SIG-M5 (cell line): ENCODE measurements at places on chromosomes 13 and 19.

- DNase-seq: no peak
These were observed 43.6 kb downstream of the SLAIN1 start for GRCh38 chr13:77740931-77741596.

GRCh38 chr13:47112205-47112902, 215.5 kb upstream of the HTR2A start:
- DNase-seq: no peak

DNA sequence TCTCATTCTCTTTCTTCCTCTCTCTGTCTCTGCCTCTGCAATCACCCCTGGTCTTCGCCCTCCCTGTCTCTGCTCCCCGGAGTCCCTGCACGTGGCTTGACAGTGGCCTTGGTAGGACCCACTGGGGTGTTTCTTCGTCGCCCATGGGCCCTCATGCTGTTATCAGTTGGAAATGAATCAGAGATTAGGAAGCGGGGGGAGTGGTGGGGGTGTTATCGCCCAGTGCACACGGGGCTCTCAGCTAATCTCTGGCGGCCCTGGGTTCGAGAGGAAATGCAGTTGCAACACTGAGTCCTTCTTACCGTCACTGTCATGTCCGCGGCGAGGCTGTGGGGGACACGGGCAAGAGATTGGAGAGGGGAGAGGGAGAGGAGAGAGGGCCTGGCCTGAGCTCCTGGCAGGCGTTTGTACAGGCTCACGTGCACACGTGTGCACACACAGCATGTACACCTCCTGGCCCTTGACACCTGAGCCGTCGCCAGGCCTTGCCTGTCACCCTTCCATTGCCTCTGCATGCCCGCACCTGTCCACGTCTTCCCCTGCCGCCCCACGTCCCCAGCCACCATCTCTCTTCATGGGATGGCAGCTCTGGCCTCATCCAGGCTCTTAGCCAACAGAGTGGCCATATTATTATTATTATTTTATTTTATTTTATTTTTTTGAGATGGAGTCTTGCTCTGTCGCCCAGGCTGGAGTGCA, 37.8 kb upstream of the SLC7A10 start:
- no peak for DNase-seq

DNA sequence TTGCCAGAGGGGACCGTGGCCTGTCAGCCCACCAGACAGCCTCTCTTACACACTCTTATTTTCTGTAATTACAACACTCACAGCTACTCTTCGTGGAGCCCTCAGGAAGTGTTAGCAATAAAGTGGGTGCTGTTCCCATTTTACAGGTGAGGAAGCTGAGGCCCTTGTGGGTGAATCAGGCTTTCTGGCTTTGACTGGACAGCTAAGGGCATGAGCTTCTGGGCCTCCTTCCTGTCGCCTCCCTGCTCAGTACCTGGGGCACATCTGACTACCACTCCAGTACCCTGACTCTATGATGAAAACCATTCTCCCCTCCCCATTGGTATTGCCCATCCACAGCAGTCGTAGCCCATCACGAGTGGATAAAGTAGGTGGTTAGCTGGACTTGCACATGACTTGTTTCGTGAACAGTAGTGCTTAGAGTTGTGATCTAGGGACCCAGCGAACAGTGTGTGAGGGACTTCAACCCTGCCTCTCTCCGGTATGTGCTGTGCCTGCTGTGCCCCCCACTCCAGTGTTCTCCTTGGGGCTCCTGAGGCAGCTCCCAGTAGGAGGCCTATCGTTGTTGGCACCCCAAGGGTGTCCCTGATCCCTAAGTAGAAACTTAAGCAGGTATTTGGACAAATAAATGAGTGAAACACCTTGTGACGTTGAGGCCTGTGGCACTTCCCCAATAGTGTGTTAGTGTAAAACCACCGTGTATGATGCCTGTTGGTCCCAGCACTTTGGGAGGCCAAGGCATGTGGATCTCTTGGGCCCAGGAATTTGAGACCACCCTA, 38.6 kb downstream of the GATAD2A start:
- no peak for DNase-seq

DNA sequence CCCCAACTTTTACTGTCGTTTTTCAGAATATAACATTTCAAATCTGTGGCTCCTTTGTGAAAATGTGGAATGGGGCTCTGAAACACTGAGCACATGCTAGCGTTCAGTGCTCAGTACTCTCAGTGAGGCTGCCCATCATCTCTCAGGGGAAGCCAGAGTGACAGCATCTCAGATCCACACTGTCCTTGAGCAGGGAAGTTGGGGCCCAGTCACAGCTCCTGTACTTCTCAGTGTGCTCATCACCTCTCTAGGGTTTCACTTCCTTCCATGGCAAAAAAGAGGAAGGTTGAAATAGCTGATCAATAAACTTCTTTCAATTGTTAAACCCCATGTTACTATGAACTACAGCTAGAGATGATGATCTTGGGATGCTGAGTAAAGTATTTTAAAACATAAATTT, 565.9 kb upstream of the SPRY2 start:
- peak; percentile 14 for DNase-seq

GRCh38 chr13:79385694-79386093, 20.4 kb downstream of the RBM26 start:
- DNase-seq: no peak

- no peak for DNase-seq
These were observed 32.2 kb downstream of the CNMD start for GRCh38 chr13:52707375-52707774.

DNA sequence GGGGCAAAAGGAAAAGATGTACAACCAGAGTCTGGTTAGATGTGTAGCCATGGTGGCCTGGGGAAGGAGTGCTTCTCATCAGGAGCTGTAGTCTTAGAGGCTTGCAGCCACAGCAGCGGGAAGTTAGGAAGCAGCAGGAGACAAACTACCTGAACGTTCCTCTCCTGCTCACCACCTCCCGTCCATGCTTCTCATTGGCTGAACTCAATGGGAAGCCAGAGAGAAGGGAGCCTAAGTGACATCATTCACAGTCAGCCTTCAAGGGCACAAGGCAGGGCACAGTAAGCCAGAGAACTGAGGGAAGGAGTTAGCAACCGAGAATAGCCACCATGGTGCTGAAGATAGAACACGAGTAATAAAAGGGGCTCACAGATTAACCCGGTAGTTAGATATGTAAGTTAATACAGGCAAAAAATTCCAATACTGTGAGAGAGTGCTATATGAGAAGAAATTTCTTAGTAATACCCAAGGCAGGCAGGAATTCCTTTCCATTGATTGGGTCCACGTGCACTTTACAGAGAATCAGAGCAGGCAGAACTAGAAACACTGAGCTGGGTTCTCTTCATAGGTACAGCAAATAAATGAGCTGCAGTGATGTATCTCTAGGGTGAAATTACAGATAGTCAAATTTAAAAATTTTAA, 391.5 kb upstream of the DACH1 start:
- no peak for DNase-seq

GRCh38 chr19:42120276-42120980, 11.8 kb downstream of the POU2F2 start:
- DNase-seq: no peak

DNA sequence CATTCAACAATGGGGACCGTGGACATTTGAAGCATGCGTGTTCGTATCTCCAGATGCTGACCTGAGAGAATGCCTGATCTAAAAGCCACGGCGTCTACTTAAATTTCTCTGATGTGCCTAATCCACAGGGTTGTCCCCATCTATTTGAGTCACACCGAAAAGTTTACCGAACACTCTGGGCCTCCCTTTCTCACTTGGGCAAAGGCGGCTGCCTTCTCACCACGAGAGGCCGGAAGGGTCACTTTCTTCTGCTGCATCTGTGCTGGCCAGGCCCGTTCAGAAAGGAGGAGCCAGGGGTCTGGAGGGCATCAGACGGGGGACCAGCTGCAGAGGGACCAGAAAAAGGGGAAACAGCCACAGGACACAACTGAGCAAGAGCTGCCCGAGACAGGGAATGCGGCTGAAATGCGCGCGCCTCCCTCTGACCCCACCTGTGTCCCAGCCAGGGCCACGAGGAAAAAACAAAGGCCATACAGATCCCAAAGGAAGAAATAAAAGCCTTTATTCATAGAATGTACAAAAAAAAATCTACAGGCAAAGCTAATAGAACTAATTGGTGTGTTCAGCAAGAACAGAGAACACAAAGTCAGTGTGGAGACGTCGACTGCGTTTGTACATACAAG, 71.3 kb upstream of the C13orf46 start:
- no peak for DNase-seq

DNA sequence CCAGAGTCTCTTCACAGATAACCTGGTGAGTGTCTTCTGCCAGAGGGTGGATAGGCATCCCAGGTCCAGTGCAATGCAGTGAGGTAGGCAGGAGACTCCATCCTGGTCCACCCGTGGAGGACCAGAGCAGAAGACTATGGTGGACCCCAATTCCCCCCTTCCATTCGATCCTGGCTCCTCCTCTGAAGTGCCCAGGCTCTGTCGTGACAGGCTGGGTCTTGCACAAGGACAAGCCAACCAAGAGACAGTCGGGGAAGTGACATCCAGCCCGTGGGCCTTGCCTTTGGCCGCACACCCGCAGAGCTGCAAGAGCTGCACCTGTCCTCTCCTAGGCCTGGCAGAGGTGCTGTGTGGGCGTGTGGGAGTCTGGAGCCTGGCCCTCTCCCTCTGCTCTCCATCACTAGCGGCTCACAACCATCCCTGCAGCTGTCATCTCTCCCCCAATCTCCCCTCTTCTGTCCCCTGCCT, 3.1 kb downstream of the ZNF784 start:
- no peak for DNase-seq

GRCh38 chr13:108146642-108147041, 68.7 kb downstream of the LIG4 start:
- DNase-seq: no peak

- DNase-seq: no peak
These were observed 499.5 kb upstream of the SLITRK6 start for GRCh38 chr13:86298725-86299124.

DNA sequence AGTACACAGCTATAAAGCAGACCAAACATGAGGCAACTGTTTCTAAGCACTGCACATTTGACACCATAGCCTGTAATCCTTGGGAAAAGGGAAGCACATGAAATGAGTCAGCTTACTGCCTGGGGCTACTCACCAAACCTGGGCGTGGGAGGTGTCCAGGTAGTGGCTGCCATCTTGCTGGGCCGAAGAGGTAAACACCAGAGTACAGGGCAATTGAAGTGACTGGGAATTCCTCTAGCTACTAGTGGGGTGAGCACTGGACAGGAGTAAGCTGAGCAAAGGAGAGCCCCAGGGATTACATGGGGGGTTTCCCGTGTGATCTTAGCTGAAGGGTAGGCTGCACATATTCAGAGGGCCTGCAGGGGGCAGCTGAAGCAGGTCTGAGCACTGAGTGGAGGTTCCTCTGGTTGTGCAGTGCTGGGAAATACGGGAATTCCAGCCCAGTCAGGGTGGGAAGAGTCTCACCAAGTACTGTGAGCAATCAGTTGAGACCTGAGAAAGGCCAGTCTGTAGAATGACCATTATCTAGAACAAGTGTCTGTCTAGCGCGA, 140.5 kb downstream of the SLC7A1 start:
- DNase-seq: no peak

GRCh38 chr19:44753932-44754749, 5.6 kb downstream of the BCL3 start:
- DNase-seq: no peak

DNA sequence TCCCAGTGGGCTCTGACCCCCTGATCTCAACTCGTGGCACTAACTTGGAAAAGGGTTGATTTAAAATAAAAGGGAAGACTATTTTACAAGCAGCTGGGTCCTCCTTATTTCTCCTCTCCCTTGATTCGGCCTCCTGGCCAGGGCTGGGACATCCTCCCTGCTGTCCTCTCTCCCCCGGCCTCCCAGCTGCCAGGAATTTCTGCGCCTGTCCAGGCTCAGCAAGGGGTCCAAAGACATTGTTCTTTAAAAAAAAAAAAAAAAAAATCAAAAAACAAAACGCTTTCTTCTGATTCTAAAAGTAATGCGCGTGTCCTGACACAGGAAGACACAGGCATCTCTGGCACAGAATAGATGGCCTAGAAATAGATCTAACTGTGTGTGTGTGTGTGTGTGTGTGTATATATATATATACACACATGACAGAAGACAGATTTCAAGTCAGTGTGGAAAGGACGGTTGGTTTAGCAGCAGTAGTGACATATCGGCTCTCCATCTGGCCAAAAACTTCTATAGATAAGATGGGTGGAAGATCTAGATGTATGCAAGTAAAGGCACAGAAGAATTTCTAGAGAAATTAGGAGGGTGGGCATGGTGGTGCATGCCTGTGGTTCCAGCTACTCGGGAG, 12.3 kb upstream of the LENG8 start:
- DNase-seq: no peak

DNA sequence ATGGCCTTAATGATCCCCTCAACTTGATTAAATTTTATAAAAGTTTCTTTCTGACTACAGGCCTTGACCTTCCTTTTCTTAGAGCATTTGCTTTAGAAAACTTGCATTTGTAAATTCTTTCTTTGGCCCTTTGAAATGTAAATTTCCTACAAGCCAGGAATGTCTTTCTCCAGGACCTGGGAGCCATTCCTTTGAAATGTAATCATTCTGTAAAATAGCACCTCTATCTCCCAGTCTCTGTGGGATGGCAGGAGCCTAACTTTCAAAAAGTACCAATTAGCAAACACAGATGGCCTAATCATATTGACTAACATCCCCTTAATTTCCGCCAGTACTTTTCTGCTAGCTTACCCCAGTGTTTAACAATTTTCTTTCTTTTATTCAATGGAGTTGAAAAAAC, 1394.2 kb upstream of the ATXN8OS start:
- DNase-seq: no peak

- no peak for DNase-seq
These were observed 825.2 kb downstream of the SLITRK1 start for GRCh38 chr13:83057119-83057518.

DNA sequence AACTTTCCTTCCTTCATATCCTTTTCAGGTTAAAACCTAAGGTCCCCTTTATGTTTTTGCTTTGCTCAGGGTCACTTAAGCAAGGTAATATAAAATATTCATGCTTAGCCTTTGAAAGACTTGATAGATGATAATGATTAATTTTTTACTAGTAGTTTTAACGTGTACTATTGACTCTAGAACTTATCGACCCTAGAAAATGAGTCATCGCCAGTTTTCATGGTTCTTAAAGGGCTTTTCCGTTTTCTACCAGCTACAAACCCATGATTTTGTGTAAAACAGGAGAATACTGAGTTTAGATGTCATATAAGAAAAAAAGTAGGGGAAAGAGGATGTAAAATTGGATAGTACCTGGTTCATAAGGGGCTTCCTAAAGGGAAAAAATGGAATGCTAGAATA, 75.7 kb downstream of the DHRS12 start:
- no peak for DNase-seq

DNA sequence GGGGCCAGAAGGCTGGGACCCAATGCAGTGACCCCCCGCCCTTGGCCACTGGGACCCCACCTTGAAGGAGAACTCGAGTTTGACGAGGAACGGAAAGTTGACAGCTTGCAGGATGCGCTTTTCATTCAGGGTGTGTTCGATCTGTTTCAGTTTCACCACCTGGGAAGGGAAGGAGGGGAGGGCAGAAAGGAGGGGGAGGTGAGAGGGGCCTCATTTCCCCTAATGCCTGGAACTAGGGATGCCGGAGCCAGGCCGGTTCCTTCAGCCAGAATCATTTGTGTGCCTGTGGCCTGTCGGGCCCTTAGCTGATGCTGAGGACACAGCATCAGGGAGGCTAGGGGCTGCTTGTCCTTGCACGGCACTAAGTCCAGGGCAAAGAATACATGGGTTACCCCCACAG, 12.2 kb upstream of the SAMD1 start:
- DNase-seq: no peak
